Placental pericyte (primary cell): ENCODE measurements at places on chromosomes 11 and 22. TPM values are rescaled to one million over a fixed set of nuclear protein-coding genes. Genes with fewer than 3 reads are reported as not detected.

Gene PRR5
- 14.7 and 27.6 TPM in 2 replicates for total RNA-seq

Gene SCGB1D2
- not detected in 2 replicates for total RNA-seq

Gene ELMOD1
- total RNA-seq = 4.7 and 8.1 TPM in 2 replicates

Gene PTPRCAP
- total RNA-seq = 0.29 and 1.3 TPM in 2 replicates

Gene ALX4
- not detected in 2 replicates for total RNA-seq
